Mammary epithelial cell (primary cell): ENCODE measurements at places on chromosomes 16 and 17. TPM values are rescaled to one million over a fixed set of nuclear protein-coding genes. Genes with fewer than 3 reads are reported as not detected.

KRTAP3-2 gene
- total RNA-seq, result not detected in 2 replicates

KLHL11 gene
- 43.2 TPM for total RNA-seq

- DNase-seq, result peak; percentile 27
Measured at GRCh38 chr17:32007463-32008298, 498 bp downstream of the LRRC37B start.

OMG gene
- total RNA-seq, result not detected in 2 replicates

USH1G gene
- 0.17 TPM for total RNA-seq

GRCh38 chr16:50679266-50679665 lies 1.8 kb downstream of the SNX20 start:
- no peak for DNase-seq

ZNF646 gene
- 15.5 TPM for total RNA-seq

PRKAR1A gene
- total RNA-seq, result 253 and 286 TPM in 2 replicates

- DNase-seq, result peak; percentile 74
Measured at GRCh38 chr17:2049333-2050299, 5.3 kb upstream of the HIC1 start.

GRCh38 chr17:6510321-6510977 lies 45.9 kb downstream of the PITPNM3 start:
- DNase-seq, result no peak

GRCh38 chr17:77839698-77840512 lies 118.6 kb upstream of the TNRC6C start:
- no peak for DNase-seq

DNA sequence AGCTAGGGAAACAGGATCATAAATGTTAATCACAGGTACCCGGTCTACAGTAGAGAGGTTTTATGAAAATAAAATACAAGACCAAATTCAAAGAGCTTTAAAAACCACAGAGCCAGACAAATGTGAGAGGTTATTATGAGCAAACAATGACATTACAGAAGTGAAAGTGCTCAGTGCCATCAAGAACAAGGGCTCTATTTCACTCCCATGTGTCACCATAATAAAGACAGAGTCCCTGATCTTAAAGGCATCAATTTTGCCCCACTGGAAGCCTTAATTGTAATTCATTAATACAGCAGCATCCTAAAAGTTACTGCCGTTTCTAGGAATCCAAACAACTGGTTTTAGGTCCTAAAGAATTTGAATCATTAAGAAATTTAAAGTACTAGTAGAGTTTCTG lies 43.7 kb upstream of the CDRT4 start:
- DNase-seq, result no peak

CTRB2 gene
- total RNA-seq, result not detected

PRPSAP2 gene
- total RNA-seq, result 25.7 TPM

DNA sequence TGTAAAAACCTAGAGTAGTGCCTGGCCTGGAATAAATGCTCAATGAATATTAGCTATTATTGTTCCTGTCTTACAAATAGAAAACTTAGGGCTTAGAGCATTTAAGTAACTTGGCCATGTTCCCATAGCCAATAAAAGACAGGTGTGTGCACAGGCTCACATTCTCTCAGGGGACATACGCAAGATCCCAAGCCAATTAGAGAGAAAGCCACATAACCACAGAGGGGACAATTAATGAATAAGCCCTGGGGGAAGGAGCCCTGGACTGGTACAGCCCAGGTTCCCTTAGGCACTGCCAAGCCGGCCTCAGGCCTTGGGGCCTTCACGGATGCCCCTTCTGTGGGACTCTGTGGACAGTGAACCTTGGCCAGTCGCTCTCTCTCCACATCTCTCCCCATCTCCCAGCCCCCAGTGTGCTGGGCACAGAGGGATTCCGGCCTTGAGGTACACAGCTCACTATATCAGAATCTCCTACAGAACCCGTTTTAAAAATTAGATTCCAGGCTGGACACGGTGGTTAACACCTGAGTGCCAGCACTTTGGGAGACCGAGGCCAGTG lies 27.3 kb upstream of the ABCC12 start:
- no peak for DNase-seq

DNA sequence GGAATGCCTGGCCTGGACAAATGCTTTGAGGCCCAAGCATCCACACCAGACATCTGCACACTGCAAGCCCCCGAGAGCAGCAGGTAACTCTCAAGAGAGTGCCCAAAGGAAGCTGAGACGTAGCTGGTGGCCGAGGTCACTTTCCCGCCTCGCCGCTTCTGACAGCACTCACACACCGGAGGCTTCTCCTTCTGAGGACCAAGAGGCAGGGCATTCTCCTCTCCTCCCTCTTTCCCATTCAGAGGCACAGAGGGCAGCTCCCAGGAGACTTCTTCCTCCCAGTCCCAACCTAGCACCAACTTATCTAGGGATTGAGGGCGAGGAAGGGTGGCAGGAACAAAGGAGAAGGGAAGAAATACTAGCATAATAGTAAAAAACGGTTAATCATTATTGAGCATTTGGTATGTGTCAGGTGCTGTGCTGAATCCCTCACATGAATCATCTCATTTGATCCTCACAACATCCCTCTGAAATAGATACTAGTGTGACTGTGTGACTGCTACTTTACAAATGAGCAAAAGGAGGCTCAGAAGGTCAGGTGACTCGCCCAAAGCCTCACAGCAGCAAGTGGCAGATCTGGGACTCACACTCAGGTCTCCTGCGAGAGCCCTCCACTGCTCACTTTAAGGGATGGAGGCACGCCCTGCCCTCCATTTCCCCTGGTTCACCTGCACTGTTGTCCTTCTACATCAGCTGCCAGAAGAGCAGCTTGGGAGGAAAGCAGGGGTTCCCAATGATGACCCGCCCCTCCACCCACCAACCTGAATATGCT lies 41.8 kb downstream of the MYO18A start:
- no peak for DNase-seq

GRCh38 chr16:30937692-30938091 lies 11.2 kb upstream of the ORAI3 start:
- no peak for DNase-seq

DNA sequence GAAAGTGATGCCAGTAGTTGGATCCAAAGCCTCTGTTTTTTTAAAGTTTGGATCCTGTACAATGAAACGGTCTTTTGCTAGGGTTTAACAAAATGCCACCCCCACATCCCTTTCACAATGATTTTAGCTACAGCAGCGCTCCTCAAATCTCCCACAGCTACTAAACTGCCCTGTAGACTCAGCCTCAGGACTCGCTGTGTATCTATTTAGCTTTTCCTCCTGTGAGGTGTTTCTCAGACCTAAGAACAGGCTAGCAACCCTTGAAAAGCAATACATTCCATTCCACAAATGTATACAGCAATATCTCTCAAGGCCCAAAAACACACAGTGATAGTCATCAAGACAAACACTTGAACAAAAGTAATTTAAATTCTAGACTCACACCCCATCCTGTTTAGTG lies 206.4 kb downstream of the ZFHX3 start:
- no peak for DNase-seq

SUPT6H gene
- 74.4 and 78.9 TPM in 2 replicates for total RNA-seq

DNA sequence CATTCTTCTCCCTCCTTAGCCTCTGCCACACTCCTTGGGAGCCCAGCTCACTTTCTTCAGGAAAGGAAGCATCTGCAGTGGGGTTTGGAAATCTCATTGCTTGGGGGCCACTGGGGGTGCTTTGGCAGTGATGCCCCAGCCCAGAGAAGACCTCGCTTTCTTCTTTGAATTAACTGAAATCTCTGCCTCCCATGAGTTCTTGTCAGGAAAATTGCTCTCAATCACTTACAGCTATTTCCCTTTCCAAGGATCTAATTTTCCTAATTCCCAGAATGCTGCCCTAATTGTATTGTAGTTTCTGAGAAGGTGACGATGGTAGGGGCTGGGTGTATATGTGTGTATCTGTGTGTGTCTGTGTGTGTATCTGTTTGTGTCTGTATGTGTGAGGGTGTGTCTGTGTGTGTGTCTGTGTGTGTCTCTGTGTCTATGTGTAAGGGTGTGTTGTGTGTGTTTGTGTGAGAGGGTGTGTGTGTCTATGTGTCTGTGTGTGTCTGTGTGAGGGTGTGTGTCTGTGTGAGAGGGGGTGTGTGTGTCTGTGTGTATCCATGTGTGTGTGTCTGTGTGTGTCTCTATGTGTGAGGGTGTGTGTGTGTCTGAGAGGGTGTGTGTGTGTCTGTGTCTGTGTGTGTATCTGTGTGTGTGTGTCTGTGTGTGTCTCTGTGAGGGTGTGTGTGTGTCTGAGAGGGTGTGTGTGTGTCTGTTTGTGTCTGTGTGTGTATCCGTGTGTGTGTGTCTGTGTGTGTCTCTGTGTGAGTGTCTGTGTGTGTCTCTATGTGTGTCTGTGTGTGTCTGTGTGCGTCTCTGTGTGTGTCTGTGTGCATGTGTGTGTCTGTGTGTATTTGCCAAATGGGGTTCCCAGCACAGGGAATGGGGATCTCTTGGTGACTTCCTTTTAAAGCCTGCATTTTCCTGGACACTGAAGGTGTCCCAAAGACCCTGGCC lies 83.5 kb upstream of the DNAJA2 start:
- DNase-seq, result no peak

ZFPM1 gene
- 2.0 TPM for total RNA-seq

- DNase-seq, result no peak
Measured at GRCh38 chr17:73956169-73956568, 247.3 kb upstream of the RPL38 start.

- no peak for DNase-seq
Measured at GRCh38 chr16:82945420-82946101, 318.8 kb downstream of the CDH13 start.

DNA sequence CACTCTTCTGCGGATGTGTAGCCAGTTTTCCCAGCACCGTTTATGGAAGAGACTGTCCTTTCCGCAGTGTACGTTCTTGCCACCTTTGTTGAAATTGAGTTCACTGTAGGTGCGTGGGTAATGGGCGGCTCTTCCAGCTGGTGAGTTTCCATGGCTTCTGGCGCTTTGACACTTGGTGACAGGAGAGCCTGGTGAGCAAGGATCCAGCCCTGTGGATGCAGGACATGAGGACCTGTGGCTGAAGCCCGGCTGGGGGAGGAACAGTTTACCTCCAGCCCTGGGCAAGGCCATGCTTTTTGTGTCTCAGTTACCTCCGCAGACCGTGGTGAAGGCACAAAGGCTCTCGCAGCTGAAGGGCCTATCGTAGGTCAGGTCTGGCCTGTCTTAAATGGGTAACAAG lies 166.5 kb downstream of the LAT start:
- no peak for DNase-seq

SCARF1 gene
- 0.83 TPM for total RNA-seq

KRT12 gene
- not detected in 2 replicates for total RNA-seq

IL17C gene
- not detected for total RNA-seq

CLEC19A gene
- under 0.01 TPM for total RNA-seq

DNA sequence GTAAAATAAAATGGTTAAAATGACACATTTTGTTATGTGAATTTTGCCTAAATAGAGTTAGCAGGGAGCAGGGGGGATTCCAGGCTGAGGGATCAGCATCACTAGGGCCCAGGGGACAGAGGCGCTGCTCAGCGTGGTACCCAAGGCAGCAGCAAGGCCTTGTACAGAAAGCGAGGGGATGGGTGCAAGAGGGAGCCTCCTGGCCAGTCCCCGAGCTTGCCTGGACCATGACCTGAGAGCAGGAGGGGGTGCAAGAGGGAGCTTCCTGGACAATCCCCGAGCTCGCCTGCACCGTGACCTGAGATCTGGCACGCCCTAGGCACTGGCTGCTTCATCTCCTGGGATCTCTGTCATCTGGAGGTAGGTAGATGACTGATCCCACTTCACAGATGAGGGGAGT lies 17.3 kb upstream of the JPH3 start:
- DNase-seq, result no peak

- peak; percentile 52 for DNase-seq
Measured at GRCh38 chr16:25014500-25015147, 545 bp downstream of the ARHGAP17 start.

- no peak for DNase-seq
Measured at GRCh38 chr17:39867880-39868553, at the start of gene ZPBP2. Gene ZPBP2 (plus strand): TSS chr17:39868202. CDS start chr17:39868355, 153 bp downstream.

DNA sequence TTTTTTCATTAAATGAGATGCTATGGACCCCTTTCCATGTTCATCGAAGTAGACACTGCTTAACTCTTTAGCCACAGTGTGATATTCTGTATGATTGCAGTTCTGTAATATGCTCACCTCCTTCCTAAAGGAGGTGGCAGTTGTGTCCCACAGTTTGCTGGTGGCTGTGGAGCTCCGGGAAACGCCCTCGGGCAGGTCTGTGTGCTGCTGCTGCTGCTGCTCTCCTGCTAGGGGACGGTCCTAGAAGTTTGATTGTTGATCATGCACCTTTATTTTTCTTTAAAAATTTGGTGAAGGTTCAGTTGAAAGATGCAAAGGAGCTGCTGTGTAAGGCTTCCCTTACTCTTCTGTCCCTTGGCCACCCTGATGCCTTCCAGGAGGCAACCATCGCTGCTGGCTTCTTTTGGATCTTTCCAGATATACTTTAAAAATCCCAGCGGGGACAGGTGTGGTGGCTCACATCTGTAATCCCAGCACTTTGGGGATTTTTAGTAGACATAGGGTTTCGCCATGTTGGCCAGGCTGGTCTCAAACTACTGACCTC lies 8.4 kb upstream of the CLEC18A start:
- DNase-seq, result no peak

MYH11 gene
- 0.33 TPM for total RNA-seq

- no peak for DNase-seq
Measured at GRCh38 chr17:17849147-17849820, 12.5 kb upstream of the SREBF1 start.

- DNase-seq, result peak; percentile 56
Measured at GRCh38 chr17:44222112-44222869, 2.8 kb upstream of the UBTF start.

RHBDL1 gene
- total RNA-seq, result 3.2 TPM

ARHGDIG gene
- not detected in 2 replicates for total RNA-seq

DNA sequence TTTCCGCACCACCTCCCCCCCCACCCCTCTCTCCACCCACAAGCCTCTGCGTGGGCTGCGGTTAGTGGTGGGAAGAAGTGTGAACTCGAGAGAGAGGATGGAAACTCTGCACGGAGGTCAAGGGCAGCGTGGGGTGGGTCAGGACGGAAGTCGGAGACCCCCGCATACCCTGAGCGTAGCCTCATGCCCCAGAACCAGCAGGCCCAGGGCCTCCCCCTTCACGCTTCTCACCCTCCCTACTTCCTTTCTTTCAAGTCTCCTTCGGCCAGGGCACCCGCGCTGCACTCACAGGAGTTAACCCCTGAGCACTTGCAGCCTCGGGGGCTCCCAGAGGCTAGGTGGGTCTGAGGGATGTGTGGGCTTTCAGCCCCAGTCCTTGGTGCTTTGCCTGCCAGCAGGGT lies 9.2 kb downstream of the TBKBP1 start:
- DNase-seq, result no peak

DNA sequence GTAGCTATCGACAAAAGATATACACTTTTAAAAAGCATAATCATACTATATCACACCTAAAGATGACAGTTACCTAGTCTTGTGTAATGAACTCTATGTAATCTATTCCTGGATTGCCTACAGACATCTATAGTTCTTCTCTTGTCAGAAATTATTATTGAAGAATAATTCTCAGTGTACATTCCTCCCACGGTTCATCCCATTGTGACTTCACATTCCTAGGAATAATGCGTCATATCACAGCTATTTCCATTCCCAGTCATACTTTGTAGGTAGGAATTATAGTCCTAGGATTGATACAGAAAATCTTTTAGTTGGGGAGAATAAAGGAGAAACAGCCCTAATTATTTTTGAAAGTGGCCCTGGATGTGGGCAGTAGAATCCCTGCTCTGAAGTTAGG lies 44.0 kb upstream of the ABCC11 start:
- DNase-seq, result peak; percentile 48
